Activated CD4-positive, alpha-beta T cell treated with anti-CD3 and anti-CD28 coated beads for 36 hours (primary cell): ENCODE measurements at places on chromosomes 1 and 21. TPM values are rescaled to one million over a fixed set of nuclear protein-coding genes. Genes with fewer than 3 reads are reported as not detected.

- no peak overlapping the region for H3K27ac ChIP-seq
- H3K4me1 ChIP-seq, result no peaks in the 10 kb centered on the region
- DNase-seq, result no peak
These were observed 142.8 kb downstream of the HUNK start for GRCh38 chr21:32015461-32016139.

GRCh38 chr1:207393610-207394009 is 60.5 kb upstream of the CR2 start:
- no peaks in the 10 kb centered on the region for H3K27me3 ChIP-seq
- H3K4me3 ChIP-seq, result no peak overlapping the region
- DNase-seq, result peak; percentile 40
- H3K4me1 ChIP-seq, result peaks cover 18% of the 10 kb centered on the region
- no peaks in the 10 kb centered on the region for H3K36me3 ChIP-seq
- no peak overlapping the region for H3K27ac ChIP-seq

- H3K27ac ChIP-seq, result no peak overlapping the region
- H3K27me3 ChIP-seq, result peaks cover 3% of the 10 kb centered on the region
- no peaks in the 10 kb centered on the region for H3K36me3 ChIP-seq
These were observed 27.2 kb upstream of the DMRTB1 start for GRCh38 chr1:53431805-53432565.

DNA sequence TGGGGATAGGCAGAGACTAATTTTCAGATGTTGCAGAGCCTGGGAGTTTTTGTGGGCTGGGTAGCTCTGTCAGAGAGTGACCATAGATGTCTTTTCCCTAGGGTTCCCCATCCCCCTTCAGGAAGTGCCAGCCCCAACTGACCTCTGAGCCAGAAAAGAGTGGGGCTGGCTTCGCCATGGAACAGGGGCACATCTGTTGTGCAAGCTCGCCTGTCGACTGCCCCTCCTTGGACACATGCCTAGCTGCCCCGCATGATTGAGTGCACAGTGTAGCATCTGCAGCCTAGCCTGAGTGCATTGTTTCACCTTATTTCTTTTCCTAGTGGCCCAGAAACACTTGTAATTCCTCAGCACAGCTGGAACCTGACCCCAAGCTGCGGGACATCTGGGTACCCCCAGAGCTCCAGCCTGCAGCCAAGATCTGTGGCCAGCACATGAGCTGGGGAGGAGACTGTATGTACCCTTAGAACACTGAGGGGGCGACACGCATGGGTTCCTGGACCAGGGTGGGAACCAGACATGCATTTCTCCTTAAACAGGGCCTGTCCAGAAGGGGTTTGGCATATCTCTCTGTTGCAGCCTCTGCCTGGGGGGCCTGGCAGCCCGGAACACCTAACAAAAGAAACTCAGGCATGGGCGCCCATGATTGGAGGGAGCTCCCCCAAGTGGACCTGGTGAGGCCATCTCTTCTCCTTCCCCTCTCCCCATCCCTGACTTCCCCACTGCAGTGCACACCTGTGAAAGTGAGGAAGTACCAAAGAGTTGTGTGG is 55.2 kb downstream of the SYT14 start:
- H3K4me3 ChIP-seq, result no peak overlapping the region
- no peaks in the 10 kb centered on the region for H3K4me1 ChIP-seq
- no peak overlapping the region for H3K27ac ChIP-seq
- peaks cover 29% of the 10 kb centered on the region for H3K27me3 ChIP-seq

DNA sequence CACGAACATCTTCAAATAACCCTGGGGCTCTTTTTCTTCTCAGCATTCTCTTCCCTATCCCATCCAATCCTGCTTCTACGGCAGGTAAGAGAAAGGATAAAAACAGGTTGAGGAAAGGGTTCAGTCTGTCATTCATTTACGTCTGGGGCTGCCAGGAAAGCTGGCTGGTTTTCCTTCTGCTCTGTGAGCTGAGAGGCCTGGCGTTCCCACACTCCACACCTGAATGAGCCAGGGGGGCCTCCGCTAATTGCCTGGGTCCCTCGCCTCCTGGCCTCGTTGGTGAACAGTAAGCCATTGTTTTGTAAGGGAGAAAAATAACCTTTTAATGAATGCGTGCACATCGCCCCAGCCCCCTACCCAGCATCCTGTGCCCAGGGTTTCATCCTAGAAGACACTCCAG is 70.8 kb upstream of the SIM2 start:
- H3K36me3 ChIP-seq, result no peaks in the 10 kb centered on the region
- peaks cover 3% of the 10 kb centered on the region for H3K4me1 ChIP-seq
- no peak overlapping the region for H3K4me3 ChIP-seq
- H3K27me3 ChIP-seq, result peaks cover 3% of the 10 kb centered on the region

GRCh38 chr21:41135746-41136145 is 32.2 kb upstream of the BACE2 start:
- no peak overlapping the region for H3K27ac ChIP-seq
- peaks cover 5% of the 10 kb centered on the region for H3K27me3 ChIP-seq
- H3K4me3 ChIP-seq, result no peak overlapping the region
- DNase-seq, result no peak

DNA sequence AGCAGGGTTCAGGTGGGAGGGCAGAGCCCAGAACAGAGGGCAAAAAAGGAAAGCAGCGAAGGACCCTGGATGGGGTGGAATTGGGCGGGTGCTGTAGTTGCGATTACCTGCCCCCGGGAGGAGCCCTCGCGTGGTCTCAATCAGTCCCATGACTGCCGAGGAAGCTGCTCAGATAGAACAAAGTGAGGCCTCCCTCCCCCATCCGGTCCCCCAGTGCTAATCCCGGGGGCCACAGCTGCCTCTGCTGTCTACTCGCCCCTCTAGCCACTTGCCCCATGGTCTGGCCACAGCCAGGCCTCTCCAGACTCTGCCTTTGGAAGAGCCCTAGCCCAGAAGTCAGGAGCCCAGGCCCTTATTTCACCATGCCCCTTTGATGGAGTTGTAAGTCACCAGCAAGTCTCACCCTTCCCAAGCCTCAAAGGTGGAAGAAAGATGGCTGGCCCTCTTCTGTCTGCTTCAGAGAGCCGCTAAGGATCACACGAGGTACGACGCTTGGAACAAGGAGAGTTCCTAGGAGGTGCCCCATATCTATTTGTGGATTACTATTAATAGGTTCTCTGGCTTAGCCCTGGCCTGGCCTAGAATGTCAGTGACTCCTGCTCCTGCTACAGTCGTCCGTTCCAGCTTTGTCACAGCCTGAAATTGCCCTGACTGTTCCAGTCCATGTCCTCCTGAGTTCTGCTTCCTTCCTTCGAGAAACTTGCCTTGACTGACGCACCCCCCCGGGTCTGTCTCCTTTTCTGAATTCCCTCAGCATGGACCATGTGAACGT is 16.4 kb downstream of the ECHDC2 start:
- DNase-seq, result peak; percentile 68
- H3K4me3 ChIP-seq, result no peak overlapping the region
- H3K27me3 ChIP-seq, result no peaks in the 10 kb centered on the region
- no peak overlapping the region for H3K27ac ChIP-seq
- peaks cover 4% of the 10 kb centered on the region for H3K36me3 ChIP-seq
- no peaks in the 10 kb centered on the region for H3K4me1 ChIP-seq

DNA sequence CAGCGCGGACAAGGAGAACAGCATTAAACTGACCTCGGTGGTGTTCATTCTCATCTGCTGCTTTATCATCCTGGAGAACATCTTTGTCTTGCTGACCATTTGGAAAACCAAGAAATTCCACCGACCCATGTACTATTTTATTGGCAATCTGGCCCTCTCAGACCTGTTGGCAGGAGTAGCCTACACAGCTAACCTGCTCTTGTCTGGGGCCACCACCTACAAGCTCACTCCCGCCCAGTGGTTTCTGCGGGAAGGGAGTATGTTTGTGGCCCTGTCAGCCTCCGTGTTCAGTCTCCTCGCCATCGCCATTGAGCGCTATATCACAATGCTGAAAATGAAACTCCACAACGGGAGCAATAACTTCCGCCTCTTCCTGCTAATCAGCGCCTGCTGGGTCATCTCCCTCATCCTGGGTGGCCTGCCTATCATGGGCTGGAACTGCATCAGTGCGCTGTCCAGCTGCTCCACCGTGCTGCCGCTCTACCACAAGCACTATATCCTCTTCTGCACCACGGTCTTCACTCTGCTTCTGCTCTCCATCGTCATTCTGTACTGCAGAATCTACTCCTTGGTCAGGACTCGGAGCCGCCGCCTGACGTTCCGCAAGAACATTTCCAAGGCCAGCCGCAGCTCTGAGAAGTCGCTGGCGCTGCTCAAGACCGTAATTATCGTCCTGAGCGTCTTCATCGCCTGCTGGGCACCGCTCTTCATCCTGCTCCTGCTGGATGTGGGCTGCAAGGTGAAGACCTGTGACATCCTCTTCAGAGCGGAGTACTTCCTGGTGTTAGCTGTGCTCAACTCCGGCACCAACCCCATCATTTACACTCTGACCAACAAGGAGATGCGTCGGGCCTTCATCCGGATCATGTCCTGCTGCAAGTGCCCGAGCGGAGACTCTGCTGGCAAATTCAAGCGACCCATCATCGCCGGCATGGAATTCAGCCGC is 2.5 kb downstream of the S1PR1 start:
- H3K36me3 ChIP-seq, result peaks cover 83% of the 10 kb centered on the region
- H3K27me3 ChIP-seq, result no peaks in the 10 kb centered on the region
- H3K4me1 ChIP-seq, result peaks cover 51% of the 10 kb centered on the region
- peak overlapping the region; percentile 99 for H3K27ac ChIP-seq
- peak; percentile 82 for DNase-seq

FOXD2 gene
- 0.07 TPM for total RNA-seq

ITGB2 gene
- 250 TPM for total RNA-seq

GPR3 gene
- 1.3 TPM for total RNA-seq

SLC25A34 gene
- total RNA-seq, result 0.82 TPM
